ENCODE measurements at places on chromosomes 3 and 15.

DNA sequence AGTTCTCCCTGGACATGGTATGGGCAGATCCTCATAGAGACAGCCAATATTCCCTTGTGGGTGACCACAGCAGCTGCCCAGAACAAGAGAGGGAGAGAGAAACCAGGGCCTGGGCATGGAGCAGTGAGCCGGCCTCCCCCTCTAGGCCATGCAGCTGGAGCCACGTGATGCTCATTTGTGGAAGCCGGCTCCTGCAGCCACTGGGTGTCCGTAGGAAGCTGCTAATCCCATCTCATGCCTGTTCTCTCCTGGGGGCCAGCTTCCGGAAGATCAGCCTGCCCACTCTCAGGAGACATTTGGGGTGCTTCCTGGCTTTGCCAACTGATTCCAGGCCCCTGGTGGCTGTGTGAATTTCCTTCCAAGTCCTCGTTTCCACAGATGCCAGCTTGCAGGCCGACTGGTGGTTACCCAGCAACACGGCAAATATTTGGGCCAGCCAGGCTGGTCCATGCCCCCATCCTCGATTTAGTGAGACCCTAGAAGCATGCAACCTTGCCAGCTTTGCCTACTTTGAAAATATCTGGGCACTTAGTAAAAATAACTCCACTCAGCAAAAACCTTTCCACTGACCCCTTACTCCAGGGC is 55.3 kb downstream of the LINGO1 start:
- DNase-seq = no peak

- DNase-seq = no peak
These were observed 19.7 kb downstream of the ACKR4 start for GRCh38 chr3:132616780-132617179.

DNA sequence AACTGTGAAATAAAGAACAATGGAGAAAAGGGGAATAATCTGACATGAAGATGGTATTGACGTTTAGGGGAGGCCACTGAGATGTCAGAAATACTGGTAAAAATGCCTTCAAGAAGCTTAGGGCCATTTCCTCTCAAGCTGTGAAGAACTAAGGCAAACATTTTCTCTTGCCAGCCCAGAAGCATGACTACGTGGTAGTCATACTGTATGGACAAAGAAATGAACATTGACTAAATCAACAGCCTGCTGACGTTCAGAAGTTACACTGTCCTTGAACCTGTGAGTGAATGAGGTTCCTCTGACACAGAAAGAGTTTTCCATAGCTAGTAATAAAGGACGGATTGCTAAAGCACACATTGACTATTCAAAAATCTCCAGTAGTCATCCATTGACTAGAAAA is 121.0 kb downstream of the P3H2 start:
- DNase-seq = no peak

DNA sequence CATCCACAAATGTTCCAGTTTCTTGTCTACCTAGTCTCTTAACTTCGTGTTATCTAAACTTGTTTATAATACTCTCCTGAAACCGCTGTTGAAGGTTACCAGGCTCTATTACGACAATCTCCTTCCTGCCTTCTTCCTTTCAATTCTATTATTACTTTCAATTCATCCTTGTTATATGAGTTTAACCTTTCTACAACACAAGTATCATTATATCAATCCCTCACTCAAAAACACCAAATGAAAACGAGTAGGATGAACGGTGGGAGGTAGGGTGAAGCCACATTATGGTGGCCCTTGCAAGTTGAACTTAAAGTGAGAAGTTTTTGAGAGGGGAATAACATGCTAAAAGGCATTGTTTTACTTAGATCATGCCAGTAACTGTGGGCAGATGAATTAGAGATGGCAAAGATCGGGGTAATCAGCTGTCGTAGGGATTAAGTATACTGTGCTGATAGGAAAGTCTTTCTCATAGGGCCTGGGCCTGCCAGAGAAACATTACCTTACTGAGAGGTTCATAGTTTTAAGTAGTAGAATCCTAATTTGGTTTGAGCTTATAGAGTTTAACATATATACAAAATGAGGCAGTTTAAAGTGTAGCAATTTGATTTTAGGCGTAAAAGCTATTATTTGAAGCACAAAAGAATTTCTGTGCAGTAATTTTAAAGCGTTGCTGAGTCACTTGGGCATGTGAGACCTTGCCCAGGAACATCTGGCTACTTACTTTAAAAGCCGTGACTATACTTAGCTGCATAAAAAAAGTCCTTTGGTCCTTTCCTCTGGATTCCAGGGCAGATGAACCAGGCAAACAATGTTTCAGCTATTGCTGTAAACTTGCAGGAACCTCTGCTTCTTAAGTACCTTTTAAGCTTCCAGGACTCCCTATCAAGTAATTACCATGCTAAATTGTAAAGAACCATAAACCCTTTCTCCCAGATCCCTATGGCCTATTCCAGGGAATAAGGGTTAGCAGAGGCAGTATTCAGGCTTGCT is 3.3 kb upstream of the CEP97 start:
- DNase-seq = peak; percentile 50

DNA sequence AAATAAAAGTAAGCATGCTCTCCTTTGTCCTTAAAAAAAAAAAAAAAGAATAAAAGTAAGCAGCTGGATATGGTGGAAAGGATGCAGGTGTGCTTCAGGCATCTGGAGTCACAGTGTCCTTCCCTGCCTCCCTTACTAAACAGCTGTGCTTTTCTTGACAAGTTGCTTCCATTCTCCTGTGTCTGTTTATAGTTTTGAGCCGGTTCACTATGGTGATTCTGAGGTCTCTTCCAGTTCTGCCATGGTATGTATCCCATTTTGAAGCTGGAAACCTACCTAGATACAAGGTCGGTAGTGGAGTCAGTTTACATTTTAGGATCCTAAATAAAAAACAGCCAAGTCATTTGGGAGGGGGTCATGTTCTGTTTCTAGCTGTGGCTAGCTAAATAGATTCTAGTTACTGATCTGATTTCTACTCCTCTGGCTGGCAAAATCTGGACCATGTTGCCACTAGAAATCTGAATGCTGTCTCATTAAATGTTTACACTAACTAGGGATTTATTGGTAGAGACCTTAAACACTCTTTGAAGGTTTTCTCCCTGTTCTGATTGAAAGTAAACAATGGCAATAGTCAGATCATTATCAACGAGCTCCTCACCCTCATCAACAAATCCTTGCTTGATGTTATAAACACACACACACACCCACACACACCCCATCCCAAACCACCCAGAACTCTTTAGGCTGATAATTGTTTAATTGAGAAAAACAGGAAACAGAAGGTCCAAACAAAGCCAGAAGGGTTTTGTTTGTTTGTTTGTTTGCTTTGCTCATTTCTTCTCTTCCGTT is 7.9 kb downstream of the TNFSF10 start:
- DNase-seq = no peak

- DNase-seq = peak; percentile 48
These were observed 213.9 kb downstream of the MTHFS start for GRCh38 chr15:79682851-79683288.

DNA sequence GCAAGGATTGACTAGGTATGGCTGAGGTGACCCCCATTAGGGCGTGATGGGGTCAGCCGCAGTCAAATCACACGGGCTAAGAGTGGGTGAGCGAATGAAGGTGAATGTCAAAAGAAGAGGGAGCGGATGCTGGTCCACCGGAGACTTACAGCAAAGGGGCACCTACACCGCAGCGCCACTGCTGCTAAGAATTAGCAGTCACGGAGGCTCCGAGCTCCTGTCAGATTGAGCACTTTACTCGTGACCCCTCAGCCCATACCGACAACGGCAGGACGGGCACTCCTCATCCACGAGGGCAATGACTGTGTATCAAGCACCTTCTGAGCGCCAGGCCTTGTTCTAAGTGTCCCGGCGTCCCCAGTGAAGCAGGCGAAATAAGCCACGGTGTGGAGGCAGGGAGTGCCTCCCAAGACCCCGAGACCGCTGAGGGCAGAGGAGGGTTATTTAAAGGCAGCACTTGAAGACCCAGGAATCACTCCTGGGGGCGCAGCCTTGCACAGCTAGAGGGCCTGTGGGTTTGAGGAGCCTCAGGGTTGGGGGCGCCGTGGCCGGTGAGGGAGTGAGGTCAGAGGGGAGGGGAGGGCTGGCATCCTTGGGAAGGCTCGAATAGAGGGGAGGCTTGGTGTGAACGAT is 61.6 kb upstream of the GATA2 start:
- no peak for DNase-seq

- DNase-seq = no peak
These were observed 23.1 kb downstream of the CD47 start for GRCh38 chr3:108067768-108068167.
